Right lung (tissue), 10 donors: ENCODE measurements at places on chromosomes 2 and 18. TPM values are rescaled to one million over a fixed set of nuclear protein-coding genes. Genes with fewer than 3 reads are reported as not detected.

- DNase-seq, result peak; percentile 54
Measured at GRCh38 chr2:101818531-101819451, 121.3 kb downstream of the MAP4K4 start.

GRCh38 chr2:55120634-55121359 is 70.5 kb upstream of the RTN4 start:
- DNase-seq, result no peak

GRCh38 chr2:98281607-98282006 is 64.6 kb upstream of the CNGA3 start:
- DNase-seq, result no peak

GRCh38 chr2:191629976-191630712 is 47.8 kb upstream of the NABP1 start:
- DNase-seq, result no peak

DNA sequence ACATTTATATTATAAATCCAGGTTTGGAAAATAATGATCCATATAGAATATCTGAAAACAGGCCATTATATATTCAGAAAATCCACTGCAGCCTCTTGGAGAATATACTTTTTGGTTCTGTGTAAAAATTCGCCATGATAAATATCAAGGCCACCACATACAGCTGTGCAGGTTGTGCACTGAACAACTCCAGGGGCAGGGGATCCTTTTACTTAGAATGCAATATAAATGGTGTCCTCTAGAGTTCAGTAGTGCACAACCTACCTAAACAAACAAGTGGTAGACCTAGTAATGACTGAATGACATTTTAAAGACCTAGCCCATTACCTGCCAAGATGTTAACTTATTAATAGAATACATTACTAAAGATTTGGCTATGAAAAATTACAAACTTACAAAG is 22.4 kb downstream of the MOGAT1 start:
- DNase-seq, result no peak

GRCh38 chr2:158723921-158724802 is 71.0 kb upstream of the DAPL1 start:
- no peak for DNase-seq

GRCh38 chr2:13019781-13020180 is 303.0 kb downstream of the TRIB2 start:
- DNase-seq, result no peak

The LIMS3 gene
- polyA plus RNA-seq, result 3.5 TPM

The NOL4 gene
- polyA plus RNA-seq, result 2.3 TPM

The AQP12A gene
- polyA plus RNA-seq, result not detected

The STON1 gene
- 24.1 TPM for polyA plus RNA-seq

The NCKAP1 gene
- 126 TPM for polyA plus RNA-seq
